ENCODE measurements at places on chromosomes 7 and 10. TPM values are rescaled to one million over a fixed set of nuclear protein-coding genes. Genes with fewer than 3 reads are reported as not detected.

PTPRN2 gene
- total RNA-seq = 5.5 TPM

ARPC1B gene
- 377 TPM for total RNA-seq

OR2A42 gene
- total RNA-seq = not detected

C10orf120 gene
- not detected for total RNA-seq

OR2A5 gene
- total RNA-seq = not detected

OPN1SW gene
- total RNA-seq = not detected

HOXA13 gene
- total RNA-seq = 0.86 TPM

LIPM gene
- not detected for total RNA-seq

MMD2 gene
- not detected for total RNA-seq

UROS gene
- total RNA-seq = 71.2 TPM

SLC13A1 gene
- total RNA-seq = not detected

MYO3A gene
- total RNA-seq = 1.7 TPM

SP4 gene
- 15.3 TPM for total RNA-seq

CFAP46 gene
- total RNA-seq = 4.4 TPM

NSMCE4A gene
- 86.0 TPM for total RNA-seq

PPRC1 gene
- 10.8 TPM for total RNA-seq

REEP3 gene
- total RNA-seq = 21.6 TPM

OLAH gene
- not detected for total RNA-seq

PNLIPRP1 gene
- total RNA-seq = not detected

PYROXD2 gene
- 1.0 TPM for total RNA-seq

All from Daoy (cell line).